Natural killer cell treated with Interleukin-12 subunit alpha and Interleukin-12 subunit beta and Interleukin-15 and Interleukin-18, amount 100 ng/mL, for 72 hours (primary cell): ENCODE measurements at places on chromosomes 1 and 21. TPM values are rescaled to one million over a fixed set of nuclear protein-coding genes. Genes with fewer than 3 reads are reported as not detected.

DNA sequence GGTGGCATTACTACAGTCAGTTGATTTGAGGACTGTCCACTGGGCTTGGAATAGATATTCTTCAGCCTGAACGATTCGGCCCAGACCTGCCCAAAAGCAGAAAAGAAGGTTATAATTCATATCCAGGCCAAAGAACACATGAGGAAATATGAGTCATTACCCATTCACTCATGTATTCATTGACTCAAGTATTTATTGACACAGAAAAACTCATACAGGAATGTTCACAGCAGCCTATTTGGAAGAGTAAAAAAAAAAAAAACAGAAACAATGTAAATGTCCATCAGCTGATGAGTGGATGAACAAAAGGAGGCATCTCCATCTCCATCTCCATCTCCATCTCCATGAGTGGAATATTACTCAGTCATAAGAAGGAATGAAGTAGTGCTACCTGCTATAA, 15.9 kb downstream of the ZMYND12 start:
- no peak for DNase-seq

GRCh38 chr1:46508757-46509156, 19.1 kb downstream of the DMBX1 start:
- DNase-seq = no peak

GRCh38 chr1:175095978-175096607, 28.5 kb downstream of the TNN start:
- no peak for DNase-seq

- DNase-seq = peak; percentile 78
Measured at GRCh38 chr21:44087426-44088400, 19.5 kb upstream of the PWP2 start.

DNA sequence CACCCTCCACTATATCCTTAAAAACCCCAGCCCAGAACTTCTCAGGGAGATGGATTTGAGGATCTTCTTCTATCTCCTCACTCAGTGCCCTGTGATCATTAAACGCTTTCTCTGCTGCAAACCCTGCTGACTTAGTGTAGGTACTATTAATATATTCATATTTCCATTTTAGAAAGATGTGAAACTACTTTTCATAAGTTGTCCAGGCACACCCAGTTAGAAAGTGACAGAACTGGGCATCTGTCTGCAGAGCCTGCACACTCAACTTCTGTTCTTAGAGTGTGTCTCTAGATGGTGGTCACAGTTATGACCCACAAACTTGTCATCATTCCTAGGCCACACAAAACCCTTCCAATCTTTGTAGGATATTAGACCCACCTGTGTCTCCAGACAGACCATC, 55.0 kb downstream of the FCRL5 start:
- no peak for DNase-seq

DNA sequence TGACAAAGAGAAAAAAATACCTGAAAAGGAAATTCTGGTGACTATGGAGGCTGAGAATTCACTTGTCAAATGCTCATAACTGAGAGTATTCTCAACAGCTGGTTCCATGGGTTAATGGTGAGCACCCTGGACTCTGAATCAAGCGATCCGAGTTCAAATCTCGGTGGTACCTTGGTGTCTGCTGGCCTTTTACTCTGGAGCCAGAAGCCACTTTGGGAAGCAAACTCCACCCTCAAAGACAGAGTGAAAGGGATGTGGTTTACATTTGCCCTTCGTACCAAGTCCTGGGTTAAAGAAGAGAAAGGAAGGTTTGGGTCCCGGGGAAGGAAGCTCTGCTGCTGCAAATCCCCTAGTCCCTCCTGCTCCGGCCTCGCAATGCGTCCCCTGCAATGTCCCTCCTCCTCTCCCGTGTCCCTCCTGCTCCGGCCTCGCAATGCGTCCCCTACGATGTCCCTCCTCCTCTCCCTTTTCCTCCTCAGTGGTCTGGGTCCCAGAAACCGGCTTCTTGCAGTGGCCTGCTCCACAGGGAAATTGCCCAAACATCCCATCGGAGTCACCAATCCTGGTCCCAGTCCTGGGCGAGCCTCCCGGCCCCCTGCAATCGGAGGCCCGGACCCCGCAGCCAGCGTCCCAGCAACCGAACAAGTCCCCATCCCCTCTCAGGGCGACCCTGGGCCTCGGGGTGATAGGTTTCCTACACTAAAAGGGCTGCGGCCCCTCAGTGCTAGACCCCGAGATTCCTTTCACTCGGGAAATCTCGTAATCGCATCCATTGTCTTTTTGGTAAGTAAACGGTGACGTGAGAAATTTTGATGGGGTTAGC, 129.4 kb downstream of the PPIAL4G start:
- DNase-seq = no peak

DNA sequence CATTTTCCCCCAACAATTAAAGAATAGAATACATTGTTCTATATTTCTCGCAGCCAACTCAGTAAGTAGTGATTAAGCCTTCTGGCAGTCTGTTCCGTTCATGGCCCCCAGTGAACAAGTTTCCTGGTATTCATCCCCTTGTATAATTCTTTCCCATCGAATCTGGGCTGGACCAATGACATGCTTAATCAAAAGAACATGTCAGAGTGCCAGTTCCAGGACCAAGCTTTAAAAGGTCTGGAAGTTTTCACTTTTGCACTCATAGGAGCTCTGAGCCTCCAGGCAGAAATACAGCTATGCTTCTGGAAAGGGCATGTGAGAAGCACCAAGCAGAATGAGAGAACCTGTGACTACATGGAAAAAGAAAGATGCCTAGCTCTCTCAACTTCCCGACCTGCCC, 22.5 kb upstream of the DPYD start:
- no peak for DNase-seq

- no peak for DNase-seq
Measured at GRCh38 chr1:56483104-56483503, 96.3 kb downstream of the PLPP3 start.

DNA sequence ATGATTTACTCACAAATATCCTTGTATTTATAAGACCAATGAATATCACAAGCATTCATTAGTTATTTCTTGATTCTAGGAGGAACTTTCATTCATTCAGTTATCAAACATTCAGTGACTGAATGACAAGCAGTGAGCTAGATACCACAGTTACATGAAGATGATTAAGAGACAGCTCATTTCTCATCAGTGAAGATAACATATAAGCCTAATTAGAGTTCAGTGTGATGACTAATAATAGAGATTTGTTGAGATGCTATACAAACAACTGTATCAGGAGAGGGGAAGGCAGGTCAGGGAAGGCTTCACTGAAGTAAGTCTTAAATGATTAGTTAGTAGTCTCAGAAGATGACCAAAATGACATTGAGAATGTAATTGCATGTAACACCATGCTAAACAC, 14.6 kb upstream of the C1orf105 start:
- no peak for DNase-seq

DNA sequence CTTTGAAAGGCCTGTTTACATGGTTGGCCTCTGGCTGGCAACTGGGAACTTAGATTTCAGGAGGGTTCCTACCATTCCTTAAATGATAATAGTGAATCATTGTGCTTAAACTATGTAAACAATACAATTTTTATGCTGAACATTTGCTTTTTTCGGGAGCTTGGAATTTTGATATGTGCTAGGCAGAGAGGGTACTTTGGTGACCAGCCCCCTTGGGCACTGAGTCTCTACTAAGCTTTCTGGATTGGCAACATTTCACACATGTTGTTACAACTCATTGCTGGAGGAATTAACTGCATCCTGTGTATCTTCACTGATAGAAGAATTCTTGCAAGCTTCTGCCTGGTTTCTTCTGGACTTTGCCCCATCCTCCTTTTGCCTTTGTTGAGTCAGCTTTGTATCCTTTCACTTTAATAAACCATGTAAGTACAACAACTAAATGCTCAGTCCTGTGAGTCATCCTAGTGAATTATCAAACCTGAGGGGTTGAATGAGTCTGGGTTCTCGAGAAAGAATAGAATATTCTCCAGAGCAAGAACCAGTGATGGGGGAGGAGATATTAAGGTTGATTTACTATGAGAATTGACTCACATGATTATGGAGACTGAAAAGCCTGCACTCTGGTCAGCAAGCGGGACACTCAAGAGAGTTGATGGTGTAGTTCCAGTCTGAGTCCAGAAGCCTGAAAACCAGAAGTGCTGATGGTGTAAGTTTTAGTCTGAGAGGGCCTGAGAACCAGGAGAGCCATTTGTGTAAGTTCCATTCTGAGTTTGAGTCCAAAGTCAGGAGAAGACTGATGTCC, 3.1 kb upstream of the SLC16A4 start:
- DNase-seq = no peak

The S100B gene
- not detected for total RNA-seq

The RBP7 gene
- not detected for total RNA-seq

The MROH9 gene
- not detected for total RNA-seq

The KCNE2 gene
- total RNA-seq = not detected

The AMY1B gene
- not detected for total RNA-seq

The PCSK9 gene
- total RNA-seq = not detected
